ENCODE measurements at places on chromosomes 6 and 20. TPM values are rescaled to one million over a fixed set of nuclear protein-coding genes. Genes with fewer than 3 reads are reported as not detected.

CDKN1A gene
- 107 TPM for total RNA-seq

PRPF6 gene
- total RNA-seq: 83.6 TPM

HLA-DRA gene
- total RNA-seq: 39.3 TPM

LY6G6C gene
- total RNA-seq: not detected

MRPS18B gene
- total RNA-seq: 77.7 TPM

SLC32A1 gene
- total RNA-seq: not detected

SAPCD1 gene
- total RNA-seq: 16.7 TPM

NKX2-4 gene
- not detected for total RNA-seq

PRPH2 gene
- not detected for total RNA-seq

SLA2 gene
- total RNA-seq: 62.0 TPM

RAB44 gene
- total RNA-seq: 0.10 TPM

BPIFB2 gene
- total RNA-seq: not detected

SULF2 gene
- total RNA-seq: 0.66 TPM

GRM1 gene
- not detected for total RNA-seq

IP6K3 gene
- total RNA-seq: not detected

HBS1L gene
- 104 TPM for total RNA-seq
